Jurkat, Clone E6-1 (cell line): ENCODE measurements at places on chromosomes 5 and 9.

DNA sequence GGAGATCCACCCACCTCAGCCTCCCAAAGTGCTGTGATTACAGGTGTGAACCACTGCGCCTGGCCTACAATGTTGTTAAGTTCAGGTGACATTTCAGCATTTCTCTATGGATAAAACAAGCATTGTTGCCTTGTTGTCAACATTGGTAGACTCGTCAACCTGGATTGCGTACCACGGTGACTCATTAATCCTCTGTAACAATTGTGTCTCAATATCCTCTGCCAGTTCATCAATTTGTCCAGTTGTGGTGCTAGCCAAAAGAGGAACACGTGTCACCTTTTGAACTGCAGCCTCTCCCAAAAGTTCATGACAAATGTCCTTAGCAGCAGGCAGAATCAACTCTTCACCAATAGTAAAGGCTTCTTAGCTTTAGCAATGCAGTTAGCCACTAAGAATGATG lies 46.3 kb upstream of the LARP1 start:
- no peak for DNase-seq

GRCh38 chr5:32625547-32625946 lies 40.2 kb downstream of the SUB1 start:
- DNase-seq, result no peak

- DNase-seq, result no peak
Observed at GRCh38 chr5:176381979-176382378, 6.4 kb downstream of the NOP16 start.

DNA sequence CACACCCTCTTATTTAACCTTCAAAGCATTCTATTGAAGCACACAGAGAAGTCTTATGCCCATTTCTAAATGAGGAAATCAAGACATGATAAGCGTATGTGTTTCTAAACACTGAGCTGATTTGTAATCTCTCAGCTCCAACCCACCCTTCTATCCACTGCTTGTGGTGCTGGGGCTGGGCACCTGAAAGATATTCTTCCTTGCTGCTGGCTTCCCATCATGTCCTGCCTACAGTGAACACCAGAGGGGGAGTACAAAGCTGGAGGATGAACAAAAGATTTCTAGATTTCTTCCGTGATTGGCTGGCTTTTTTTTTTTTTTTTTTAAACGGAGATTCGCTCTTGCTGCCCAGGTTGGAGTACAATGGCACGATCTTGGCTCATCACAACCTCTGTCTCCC lies 14.4 kb downstream of the ACTL7A start:
- no peak for DNase-seq

GRCh38 chr5:132365213-132365612 lies 4.3 kb upstream of the SLC22A5 start:
- no peak for DNase-seq

DNA sequence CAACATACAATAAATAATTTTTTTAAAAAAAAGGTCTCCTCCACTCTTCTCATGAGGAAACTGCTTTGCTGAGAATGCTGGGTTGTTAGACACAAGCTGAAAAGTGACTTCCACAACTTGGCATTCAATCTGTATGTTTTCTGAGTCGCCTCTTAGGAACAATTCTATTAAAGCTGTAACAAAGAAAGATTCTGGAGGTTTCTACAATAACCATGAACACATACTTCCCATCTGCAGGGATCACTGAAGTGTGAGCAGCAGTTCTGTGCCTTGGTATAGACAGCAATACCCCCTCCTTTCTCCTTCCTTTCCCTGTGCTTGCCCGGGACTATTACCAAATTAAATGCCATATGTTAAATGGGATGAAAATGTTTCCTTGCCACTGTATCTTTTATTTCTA lies 1.5 kb downstream of the DIRAS2 start:
- no peak for DNase-seq
